ENCODE measurements at places on chromosomes 5 and 9. TPM values are rescaled to one million over a fixed set of nuclear protein-coding genes. Genes with fewer than 3 reads are reported as not detected.

DNA sequence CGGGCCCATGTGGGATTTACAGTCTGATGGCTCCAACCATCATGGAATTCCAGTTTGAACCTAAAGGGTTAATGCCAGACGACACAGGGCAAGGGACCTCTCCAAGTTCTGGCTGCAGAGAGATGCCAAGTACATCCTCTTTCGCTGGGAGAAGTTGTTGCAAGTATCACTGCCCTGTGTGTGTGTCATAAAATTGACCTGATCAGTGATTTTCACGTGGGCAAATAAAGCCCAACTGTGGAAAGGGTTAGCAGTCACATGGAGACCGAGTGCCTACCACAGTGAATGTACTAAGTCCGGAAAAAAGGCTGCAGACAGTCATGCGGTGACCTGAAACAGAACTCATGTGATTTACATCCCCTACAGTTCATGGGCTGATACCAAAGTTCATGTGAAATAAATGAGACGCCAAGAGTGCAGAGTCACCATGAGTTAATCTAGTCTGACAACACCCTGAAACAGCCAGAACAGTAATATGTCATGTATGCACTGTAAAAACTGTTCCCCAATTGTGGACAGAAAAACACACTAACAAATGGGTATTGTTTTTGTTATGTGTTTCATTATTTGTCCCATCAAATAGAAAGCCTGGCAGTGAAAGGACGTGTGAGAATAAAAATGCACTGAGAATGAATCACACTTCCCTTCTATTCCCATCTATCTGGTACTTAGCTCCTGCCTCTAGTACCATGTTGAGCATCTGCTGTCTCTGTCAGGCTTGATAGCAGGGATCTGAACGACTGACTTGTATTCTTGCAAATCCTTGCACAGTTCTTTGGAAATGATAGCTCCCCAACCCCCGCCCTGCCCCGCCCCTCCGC lies 115.7 kb downstream of the SUSD1 start:
- no peak overlapping the region for H3K27ac ChIP-seq
- no peak for DNase-seq
- H3K27me3 ChIP-seq = no peaks in the 10 kb centered on the region
- H3K36me3 ChIP-seq = peaks cover 7% of the 10 kb centered on the region

GRCh38 chr9:137379761-137380161 lies 43.2 kb downstream of the EXD3 start:
- H3K4me1 ChIP-seq = peaks cover 15% of the 10 kb centered on the region
- H3K36me3 ChIP-seq = no peaks in the 10 kb centered on the region
- no peak overlapping the region for H3K4me3 ChIP-seq
- no peak overlapping the region for H3K27ac ChIP-seq

DNA sequence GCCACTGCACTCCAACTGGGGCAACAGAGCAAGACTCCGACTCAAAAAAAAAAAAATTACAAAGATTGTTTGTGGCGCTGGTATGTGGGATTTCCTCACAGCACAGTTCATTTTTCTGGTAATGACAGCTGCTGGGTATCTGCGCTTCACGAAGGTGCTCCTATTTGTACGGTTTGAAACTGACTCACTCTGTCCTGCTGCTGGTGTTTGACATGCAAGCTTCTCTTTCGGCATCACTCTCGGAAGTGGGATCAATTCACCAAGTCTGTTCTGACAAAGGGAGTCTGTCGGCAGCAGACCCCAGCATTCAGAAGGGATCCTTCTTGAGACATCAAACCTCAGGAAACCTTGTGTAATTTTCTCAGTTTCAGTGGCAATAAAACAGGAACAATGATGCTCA lies 26.3 kb downstream of the MAML1 start:
- H3K27ac ChIP-seq = no peak overlapping the region
- H3K4me1 ChIP-seq = peaks cover 12% of the 10 kb centered on the region
- H3K27me3 ChIP-seq = no peaks in the 10 kb centered on the region

GRCh38 chr9:68437785-68438184 lies 81.4 kb downstream of the PGM5 start:
- H3K36me3 ChIP-seq = no peaks in the 10 kb centered on the region
- no peak overlapping the region for H3K27ac ChIP-seq
- no peaks in the 10 kb centered on the region for H3K4me1 ChIP-seq
- no peaks in the 10 kb centered on the region for H3K27me3 ChIP-seq

- peaks cover 8% of the 10 kb centered on the region for H3K36me3 ChIP-seq
- no peak overlapping the region for H3K27ac ChIP-seq
- H3K4me1 ChIP-seq = no peaks in the 10 kb centered on the region
- no peak for DNase-seq
These were observed 34.3 kb downstream of the NIPAL4 start for GRCh38 chr5:157494178-157494832.

Gene AQP3
- 256 TPM for total RNA-seq

DNA sequence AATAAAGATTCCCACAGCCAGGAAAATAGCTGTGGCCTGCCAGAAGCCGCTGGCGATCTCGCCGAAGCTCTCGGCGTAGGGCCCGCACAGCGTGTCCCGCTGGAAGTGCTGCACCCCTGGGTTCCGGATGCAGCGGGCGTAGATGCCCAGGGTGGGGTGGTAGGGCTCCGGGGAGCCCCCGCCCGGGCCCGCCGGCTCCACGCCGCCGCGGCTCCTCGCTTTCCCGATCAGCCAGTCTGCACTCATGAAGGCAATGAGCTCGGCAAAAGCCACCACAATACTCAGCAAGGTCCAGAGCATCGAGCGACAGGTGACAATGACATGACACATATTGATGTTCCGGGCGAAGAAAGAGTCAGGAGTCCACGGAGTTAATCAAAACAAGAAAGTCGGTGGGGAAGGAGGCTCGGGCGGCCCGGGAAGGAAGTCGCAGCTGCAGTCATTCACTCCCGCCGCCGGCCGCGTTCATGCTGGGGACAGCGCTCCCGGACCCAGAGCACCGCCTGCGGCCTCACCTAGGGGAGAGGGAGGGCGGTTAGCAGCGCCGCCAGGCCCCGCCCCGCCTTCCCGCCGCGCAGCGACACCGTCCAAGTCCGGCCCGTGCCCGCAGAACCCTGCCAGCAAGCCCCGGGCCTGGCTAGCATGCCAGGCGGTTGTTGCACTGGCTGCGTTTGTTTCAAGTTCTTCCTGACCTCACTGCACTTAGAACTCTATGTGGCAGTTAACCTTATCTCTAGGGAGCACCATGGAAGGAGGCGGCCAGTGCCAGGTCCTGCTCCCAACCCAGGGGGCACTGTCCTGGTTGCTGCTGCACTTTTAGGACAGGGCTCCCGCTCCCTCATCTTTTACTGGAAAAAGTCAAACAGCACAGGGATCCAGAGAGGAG lies 138.4 kb downstream of the LHFPL2 start:
- H3K27me3 ChIP-seq = peaks cover 11% of the 10 kb centered on the region
- no peaks in the 10 kb centered on the region for H3K36me3 ChIP-seq
- peaks cover 9% of the 10 kb centered on the region for H3K4me1 ChIP-seq
- no peak for DNase-seq

DNA sequence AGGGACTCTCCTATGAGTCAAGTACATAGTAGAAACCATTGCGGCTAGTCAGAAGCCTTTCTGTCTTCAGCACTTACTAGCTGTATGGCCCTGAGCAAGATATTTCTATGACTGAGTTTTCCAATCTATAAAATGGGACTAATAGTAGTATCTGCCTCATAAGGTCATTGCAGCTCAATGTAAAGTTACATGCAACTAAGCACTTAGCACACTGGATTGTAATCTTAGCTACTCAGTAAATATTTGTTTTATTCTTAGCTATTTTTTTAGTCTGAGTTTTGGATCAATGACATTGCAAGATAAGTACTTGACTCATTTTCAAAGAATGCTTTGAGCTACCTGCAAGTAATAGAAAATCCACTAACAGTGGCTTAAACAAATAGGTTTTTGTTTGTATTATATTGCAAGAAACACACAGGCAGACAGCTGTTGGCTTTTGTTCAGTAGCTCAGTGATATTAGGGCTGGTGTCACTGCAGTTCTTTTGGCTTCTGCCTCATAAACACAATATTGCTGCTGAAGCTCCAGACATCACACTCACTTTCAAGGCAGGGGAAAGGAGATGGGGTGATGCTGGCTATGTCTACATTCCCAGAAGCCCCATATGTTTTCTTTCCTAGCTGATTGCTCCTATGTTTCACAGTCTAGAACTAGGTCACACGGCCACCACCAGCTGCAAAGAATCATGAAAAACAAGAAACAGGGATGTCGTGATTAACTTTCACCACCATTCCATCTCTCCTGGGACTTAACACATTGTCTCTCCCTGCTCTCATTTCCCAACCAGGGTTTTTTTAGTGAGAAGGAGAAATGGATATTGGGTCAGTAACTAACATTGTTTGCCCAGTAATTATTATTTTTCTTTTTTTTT lies 26.9 kb upstream of the FAT2 start:
- no peaks in the 10 kb centered on the region for H3K36me3 ChIP-seq
- H3K4me3 ChIP-seq = no peak overlapping the region
- no peak overlapping the region for H3K27ac ChIP-seq
- no peaks in the 10 kb centered on the region for H3K27me3 ChIP-seq

GRCh38 chr9:29769019-29769418 lies 2195.7 kb upstream of the C9orf72 start:
- H3K27me3 ChIP-seq = no peaks in the 10 kb centered on the region
- H3K36me3 ChIP-seq = no peaks in the 10 kb centered on the region
- no peak for DNase-seq
- no peaks in the 10 kb centered on the region for H3K4me1 ChIP-seq

DNA sequence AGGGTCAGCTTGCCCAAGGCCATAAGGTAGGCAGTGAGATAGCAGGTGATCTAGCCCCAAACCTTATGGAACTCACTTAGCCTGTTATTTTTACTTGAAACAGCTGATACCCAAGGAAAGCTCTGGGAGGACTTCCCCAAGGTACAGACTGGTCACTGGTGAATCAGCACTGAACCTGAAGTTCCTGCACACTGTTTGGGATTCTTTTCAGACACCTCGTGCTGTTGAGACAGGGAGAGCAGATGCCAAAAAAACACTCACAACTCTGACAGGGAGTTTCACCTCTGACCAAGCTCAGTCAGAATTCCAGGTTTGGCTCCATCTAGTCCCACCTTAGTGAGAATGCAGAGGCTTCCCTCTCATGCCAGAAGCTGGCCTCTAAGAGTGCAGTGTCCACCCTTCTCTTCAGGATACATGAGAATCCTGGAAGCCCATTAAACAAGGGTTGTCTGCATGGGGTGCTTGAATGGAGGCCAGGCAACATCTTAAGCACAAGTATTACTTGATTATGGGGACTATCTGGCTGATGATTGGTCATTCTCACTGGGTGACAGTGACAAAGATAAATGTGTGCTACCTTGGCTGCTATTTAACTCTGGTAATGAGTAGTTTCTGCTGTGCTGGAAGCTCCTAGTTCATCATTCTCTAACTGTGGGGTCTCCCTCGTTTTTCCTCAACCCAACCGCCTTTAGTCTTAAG lies 122.8 kb upstream of the SLIT3 start:
- H3K4me3 ChIP-seq = no peak overlapping the region
- no peak overlapping the region for H3K27ac ChIP-seq
- no peaks in the 10 kb centered on the region for H3K27me3 ChIP-seq
- no peak for DNase-seq
- H3K4me1 ChIP-seq = no peaks in the 10 kb centered on the region

DNA sequence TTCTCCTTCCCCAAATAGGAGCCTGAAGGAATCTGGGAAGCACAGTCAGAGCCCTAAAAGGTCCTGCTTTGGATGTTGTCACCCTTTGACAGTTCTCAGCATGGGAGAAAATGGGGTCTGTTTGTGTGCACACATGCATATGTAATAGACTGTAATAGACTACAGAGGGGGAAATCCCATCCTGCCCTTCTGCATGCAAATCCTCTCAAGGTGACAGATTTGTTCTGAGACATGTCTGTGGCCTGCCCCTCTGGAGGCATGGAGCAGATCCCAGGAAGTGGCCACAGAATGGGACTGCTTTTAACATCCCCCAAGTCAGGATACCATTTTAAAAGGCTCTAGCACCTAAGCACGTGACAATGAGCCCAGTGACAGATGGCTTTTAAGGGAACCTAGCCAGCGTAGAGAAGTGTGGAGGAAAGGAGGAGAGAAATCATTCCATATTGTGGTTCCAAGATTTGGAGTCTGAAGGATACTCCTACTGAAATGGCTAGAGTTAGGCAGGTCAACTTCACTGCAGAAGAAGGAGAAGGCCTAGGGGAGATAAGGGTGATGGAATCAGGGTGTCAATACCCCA lies 483.5 kb downstream of the SPOCK1 start:
- no peaks in the 10 kb centered on the region for H3K4me1 ChIP-seq
- no peak for DNase-seq
- no peaks in the 10 kb centered on the region for H3K36me3 ChIP-seq

GRCh38 chr9:119675951-119676350 lies 306.7 kb upstream of the BRINP1 start:
- no peaks in the 10 kb centered on the region for H3K27me3 ChIP-seq
- no peaks in the 10 kb centered on the region for H3K36me3 ChIP-seq
- H3K27ac ChIP-seq = no peak overlapping the region
- H3K4me1 ChIP-seq = no peaks in the 10 kb centered on the region

Gene ITK
- total RNA-seq = 87.7 TPM

- no peak for DNase-seq
- H3K27me3 ChIP-seq = no peaks in the 10 kb centered on the region
- no peak overlapping the region for H3K27ac ChIP-seq
- H3K4me1 ChIP-seq = no peaks in the 10 kb centered on the region
- no peaks in the 10 kb centered on the region for H3K36me3 ChIP-seq
- no peak overlapping the region for H3K4me3 ChIP-seq
These were observed 284.1 kb upstream of the PDE4D start for GRCh38 chr5:60177596-60177995.

- H3K4me3 ChIP-seq = no peak overlapping the region
- DNase-seq = no peak
These were observed 107.2 kb downstream of the ASTN2 start for GRCh38 chr9:117307701-117308100.

Gene CD72
- 6.8 TPM for total RNA-seq

- H3K27ac ChIP-seq = peak overlapping the region; percentile 45
- no peak overlapping the region for H3K4me3 ChIP-seq
- no peak for DNase-seq
- no peaks in the 10 kb centered on the region for H3K27me3 ChIP-seq
These were observed 12.9 kb upstream of the ACTBL2 start for GRCh38 chr5:57495285-57496086.

GRCh38 chr9:116546711-116547581 lies 140.2 kb upstream of the TRIM32 start:
- H3K27ac ChIP-seq = no peak overlapping the region
- no peaks in the 10 kb centered on the region for H3K36me3 ChIP-seq
- no peak for DNase-seq
- no peaks in the 10 kb centered on the region for H3K4me1 ChIP-seq

DNA sequence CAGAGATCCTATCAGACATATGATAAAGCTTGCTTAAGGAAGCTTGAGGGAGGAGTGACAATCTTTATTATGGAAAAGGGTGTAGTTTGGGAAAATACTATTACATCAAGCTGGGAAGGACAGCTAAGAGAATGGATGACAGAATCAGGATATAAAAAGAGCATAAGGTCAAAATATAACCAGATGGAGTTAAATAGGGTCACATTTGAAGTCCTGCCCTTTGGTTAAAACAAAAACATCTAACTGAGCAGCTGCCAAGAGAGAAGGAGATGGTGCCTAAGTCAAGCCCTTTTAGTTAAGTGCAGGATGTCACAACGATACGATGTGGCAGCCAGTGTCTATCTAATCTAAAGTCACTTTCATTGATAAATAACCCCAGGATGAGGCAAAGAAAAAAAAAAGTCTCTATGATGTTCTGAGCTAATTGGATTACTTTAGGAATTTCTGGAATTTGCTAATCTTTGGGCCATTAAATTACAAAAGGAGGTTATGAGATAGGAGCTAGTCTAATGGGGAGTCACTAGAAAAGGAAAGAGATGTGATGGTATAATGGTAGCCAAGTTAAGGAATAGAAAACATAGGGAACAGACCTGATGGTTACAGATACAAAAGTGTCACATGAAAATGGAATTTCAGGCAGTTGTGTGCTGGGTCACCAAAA lies 365.2 kb downstream of the PDE4D start:
- DNase-seq = no peak
- no peak overlapping the region for H3K27ac ChIP-seq
- no peaks in the 10 kb centered on the region for H3K36me3 ChIP-seq
- H3K4me3 ChIP-seq = no peak overlapping the region
